NCI-H1930 (cell line): ENCODE measurements at places on chromosomes 5 and 9.
A peak's percentile ranks its signal among the peaks of the same experiment; 100 is the strongest.

- no peak for DNase-seq
These were observed 346.0 kb downstream of the KDM4C start for GRCh38 chr9:7103771-7104170.

- no peak for DNase-seq
These were observed 45.4 kb upstream of the F2R start for GRCh38 chr5:76670508-76670907.

- DNase-seq: no peak
These were observed 65.3 kb downstream of the RXRA start for GRCh38 chr9:134391319-134392231.

DNA sequence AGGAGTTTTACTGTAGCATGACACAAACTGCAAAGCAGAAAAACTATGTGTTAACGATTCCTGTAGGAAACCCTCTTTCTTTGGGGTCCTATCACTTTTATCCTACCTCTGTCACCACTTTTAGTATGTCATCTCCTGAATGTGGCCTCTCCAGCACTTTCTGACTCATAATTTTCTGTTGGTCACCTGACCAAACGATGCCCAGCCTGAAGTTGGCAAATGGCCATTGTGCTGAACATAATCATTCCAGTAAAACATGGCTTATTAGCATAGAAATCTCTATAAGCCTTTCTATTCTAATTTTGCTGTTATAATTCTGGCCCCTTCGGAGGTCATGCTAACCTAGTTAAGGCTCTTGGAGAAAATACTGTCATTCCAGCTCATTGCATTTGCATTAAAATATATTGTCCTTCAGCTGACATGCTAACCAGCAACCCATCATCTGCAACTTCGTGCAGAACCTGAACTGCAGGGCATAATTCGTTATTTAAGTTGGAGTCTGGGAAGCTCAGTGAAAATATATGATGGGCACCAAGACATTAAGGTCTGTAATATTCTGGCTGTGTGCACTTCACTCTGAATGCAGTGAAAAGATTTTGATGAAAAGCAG is 140.3 kb downstream of the NMUR2 start:
- no peak for DNase-seq

GRCh38 chr5:154740957-154741356 is 14.2 kb upstream of the LARP1 start:
- DNase-seq: no peak

- DNase-seq: no peak
These were observed 22.5 kb upstream of the RANBP3L start for GRCh38 chr5:36323926-36324781.

DNA sequence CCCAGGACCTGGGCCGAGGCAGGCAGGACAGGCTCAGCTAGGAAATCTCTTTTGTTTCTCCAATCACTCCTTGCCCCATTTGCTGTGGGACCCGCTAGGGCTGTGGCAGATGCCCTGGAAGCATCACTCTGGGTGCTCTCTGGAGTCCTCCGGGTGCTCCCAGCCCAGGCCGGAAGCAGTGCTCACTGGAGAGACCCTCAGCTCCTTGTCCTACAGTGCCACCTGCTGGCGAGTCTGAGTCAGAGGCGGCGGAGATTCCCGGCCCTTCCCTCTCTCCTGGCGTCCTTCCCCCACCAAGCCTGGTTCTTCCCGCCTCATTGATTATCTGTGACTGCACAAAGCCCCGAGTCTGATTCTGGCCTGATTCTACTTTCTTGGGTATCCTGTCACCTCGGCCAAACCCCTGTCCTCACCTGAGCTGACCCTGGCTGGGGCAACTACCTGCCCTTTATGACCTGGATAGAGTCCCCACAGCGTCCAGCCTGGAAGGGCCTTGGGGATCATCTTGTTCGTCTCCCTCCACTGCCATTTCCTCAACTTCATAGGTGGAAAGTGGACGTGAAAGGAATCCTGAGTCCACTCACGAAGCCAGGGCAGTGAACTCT is 7.3 kb upstream of the BARHL1 start:
- peak; percentile 60 for DNase-seq

DNA sequence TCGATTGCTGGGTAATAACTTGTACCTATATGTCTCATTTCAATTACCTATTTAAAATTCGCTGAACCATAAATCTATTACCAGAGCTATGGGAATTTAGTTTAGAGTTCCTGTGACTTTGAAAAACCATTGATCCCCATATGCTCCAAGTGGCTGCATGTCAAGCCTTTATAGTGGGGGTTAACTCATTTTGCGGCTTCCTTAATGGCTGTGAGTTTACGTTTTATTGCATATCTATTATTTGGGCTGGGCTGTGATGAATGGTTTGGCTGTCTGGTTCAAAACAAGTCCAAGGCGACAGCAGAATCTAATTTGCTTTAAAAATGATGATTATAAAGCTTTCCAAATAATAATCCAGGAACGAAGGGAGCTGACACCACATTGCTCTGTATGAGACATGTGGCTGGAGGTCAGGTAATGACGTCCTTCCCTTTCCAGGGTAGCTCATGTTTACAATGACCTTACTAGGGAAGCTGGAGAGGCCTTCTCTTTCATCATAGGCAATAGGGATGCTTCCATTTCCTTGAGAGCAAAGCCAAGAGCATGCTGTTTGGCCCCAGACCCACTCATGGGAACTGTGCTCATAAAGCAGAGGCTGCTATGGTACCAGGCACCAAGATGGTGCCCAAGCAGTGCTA is 258.3 kb downstream of the HSPA4 start:
- no peak for DNase-seq

- peak; percentile 13 for DNase-seq
These were observed 9.6 kb downstream of the PCYOX1L start for GRCh38 chr5:149367249-149367971.

GRCh38 chr9:112823257-112823656 is 67.4 kb downstream of the SLC46A2 start:
- DNase-seq: no peak

- no peak for DNase-seq
These were observed 324 bp upstream of the RGMB start for GRCh38 chr5:98773214-98773463.

- DNase-seq: no peak
These were observed 12.5 kb downstream of the ECM2 start for GRCh38 chr9:92522983-92523970.

GRCh38 chr5:141527426-141527825 is 38.5 kb downstream of the PCDHGC5 start:
- no peak for DNase-seq

GRCh38 chr5:68730220-68730978 is 363.4 kb upstream of the SLC30A5 start:
- no peak for DNase-seq

- no peak for DNase-seq
These were observed 87.4 kb downstream of the SGCD start for GRCh38 chr5:156414391-156414790.

DNA sequence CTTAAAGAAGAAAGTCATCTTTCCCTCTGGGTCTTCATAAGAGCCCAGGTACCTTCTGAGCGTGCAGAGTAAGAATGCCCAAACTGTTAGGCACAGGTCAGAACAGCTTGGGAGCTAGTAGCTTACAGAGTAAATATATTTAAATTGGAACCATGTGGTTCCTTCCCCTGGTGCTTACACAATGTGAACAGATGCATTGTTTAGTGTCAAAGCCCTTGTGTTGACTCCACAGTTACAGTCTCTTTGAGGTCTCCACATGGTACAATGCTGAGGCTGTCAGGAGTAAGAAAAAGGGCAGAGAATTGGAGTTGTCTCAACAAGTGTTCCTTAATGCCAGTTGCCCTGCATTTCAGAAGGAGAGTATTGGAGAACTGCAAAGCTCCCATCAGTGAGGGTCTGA is 188.5 kb downstream of the PAPPA start:
- DNase-seq: peak; percentile 58

GRCh38 chr5:107464876-107465275 is 205.9 kb downstream of the EFNA5 start:
- no peak for DNase-seq

DNA sequence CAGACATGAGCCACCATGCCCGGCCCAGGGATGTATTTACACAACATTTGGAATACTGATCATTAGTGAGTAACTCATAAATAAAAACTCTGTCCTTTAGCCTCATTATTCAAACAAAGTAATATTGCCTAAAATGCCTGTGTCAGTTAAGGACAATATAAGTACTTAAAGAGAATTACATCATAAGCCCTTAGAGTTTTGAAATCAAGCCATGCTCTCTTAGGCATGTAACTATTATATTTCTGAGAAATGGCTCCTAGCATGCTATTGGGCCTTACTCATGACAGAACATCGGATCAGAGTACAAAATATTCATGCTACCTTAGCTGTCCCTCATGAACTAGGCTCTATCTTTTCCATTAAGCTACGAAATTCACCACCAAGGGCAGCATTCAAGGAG is 309.3 kb downstream of the CHSY3 start:
- no peak for DNase-seq

GRCh38 chr5:10366310-10367272 is 13.1 kb downstream of the MARCHF6 start:
- DNase-seq: no peak

DNA sequence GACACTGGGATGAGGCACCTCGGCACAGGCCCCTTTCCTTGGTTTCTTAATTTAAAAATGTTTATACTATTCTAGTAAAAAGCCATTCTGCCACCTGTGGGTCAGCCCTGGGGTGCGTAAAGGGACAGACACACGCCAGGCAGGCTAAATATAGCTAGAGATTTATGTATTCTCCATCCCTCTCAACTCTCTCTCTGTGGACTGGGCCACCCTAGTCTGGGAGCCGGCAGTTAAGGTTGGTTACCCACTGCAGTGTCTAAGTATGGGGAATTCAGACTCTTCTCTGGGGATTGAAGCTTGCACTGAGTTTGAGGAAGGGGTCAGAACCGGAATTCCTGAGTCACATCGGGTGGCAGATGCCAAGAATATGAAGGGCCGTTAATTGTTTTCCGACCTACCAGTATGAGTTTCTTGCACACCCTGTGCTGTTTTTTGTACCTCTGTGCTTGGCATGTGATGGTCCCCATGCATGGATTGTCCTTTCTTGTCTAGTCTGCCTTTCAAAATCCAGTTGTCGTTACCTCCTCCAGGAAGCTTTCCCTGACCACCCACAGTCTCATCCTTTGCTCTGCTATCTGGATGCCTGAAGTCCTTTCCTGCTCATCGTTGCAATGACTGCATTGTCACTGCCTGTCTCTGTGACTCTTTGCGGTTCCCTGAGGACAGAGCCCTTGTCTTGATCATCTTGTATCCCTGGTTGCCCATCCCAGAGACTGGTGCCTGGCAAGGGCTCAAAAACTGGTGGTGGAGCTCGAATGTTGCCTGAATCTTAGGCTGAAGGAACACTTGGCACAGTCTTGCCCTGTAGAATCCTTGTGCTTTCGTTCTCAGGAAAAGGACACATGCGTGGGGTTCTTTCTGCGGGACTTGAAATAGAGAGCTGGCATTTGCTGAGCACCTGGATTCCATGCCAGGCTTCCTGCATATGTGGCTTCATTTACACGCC is 2.1 kb downstream of the NEURL1B start:
- no peak for DNase-seq

- no peak for DNase-seq
These were observed 82.5 kb downstream of the LRRC70 start for GRCh38 chr5:62661126-62661525.

DNA sequence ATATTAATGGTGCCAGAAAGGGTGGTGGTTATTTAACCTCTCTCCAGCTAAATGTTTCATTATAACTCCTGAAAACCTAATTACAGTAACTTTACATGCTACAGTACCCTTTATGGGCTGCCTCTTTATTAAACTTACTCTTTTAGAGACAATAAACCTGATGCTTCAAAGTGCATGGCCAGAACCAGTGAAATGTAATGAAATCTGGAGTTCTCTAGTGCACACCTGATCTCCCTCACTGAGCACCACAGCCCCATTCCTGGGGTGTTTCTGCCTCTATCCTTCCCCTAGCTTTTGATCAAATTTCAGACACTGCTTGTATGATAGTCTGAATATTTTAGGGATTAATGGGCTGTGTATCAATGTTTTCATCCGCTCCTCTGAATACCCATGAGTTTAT is 306.5 kb upstream of the WWC1 start:
- no peak for DNase-seq

DNA sequence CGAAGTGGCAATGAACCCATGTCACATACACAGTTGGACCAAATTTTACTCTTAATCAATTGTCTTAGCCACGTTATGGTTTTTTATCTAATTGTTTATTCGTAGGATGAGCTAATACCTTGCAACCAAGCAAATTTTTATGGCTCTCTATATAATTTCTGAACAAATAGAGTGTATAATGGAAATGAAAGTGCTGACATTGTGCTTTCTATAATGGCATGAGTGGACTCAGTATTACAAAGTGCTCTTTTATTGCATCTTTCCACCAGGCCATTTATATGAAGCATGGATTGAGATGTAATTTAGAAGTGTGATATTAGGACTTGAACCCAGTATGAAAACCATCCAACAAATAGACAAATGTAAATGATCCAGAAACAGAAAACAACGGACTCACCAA is 1096.0 kb downstream of the DTWD2 start:
- DNase-seq: peak; percentile 0
